Uterus (tissue), 4 donors: ENCODE measurements at places on chromosomes 2 and 18. TPM values are rescaled to one million over a fixed set of nuclear protein-coding genes. Genes with fewer than 3 reads are reported as not detected.

GRCh38 chr18:9946831-9947230, 33.0 kb downstream of the VAPA start:
- H3K36me3 ChIP-seq = peaks cover 3% of the 10 kb centered on the region
- H3K4me1 ChIP-seq = no peaks in the 10 kb centered on the region
- no peak overlapping the region for H3K4me3 ChIP-seq

Gene BCL11A
- 8.8 TPM for total RNA-seq

Gene SIX3
- not detected for total RNA-seq

- DNase-seq = no peak
- no peaks in the 10 kb centered on the region for H3K36me3 ChIP-seq
- no peak overlapping the region for H3K4me3 ChIP-seq
Measured at GRCh38 chr2:8581234-8581561, 100.7 kb upstream of the ID2 start.

DNA sequence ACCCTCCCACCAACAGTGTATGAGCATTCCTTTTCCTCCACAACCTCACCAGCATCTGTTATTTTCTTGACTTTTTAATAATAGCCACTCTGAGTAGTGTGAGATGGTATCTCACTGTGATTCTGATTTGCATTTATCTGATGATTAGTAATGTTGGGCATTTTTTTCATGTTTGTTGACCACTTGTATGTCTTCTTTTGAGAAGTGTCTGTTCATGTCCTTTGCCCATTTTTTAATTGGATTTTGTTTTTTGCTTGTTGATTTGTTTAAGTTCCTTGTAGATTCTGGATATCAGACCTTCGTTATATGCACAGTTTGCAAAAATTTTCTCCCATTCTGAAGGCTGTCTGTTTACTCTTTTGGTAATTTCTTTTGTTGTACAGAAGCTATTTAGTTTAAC, 59.1 kb downstream of the SP100 start:
- no peak overlapping the region for H3K27ac ChIP-seq
- no peaks in the 10 kb centered on the region for H3K36me3 ChIP-seq
- no peaks in the 10 kb centered on the region for H3K4me1 ChIP-seq
- H3K4me3 ChIP-seq = no peak overlapping the region

Gene SIX2
- 0.24 TPM for total RNA-seq

GRCh38 chr2:12106440-12107080, 360.1 kb downstream of the LPIN1 start:
- no peak overlapping the region for H3K27ac ChIP-seq
- no peaks in the 10 kb centered on the region for H3K4me1 ChIP-seq
- H3K36me3 ChIP-seq = no peaks in the 10 kb centered on the region
- H3K27me3 ChIP-seq = no peaks in the 10 kb centered on the region

Gene RNF125
- total RNA-seq = 1.5 TPM

- no peak for DNase-seq
- no peaks in the 10 kb centered on the region for H3K36me3 ChIP-seq
- H3K4me3 ChIP-seq = no peak overlapping the region
- H3K4me1 ChIP-seq = no peaks in the 10 kb centered on the region
- H3K27me3 ChIP-seq = no peaks in the 10 kb centered on the region
- H3K27ac ChIP-seq = no peak overlapping the region
Measured at GRCh38 chr2:61111708-61112107, 46.0 kb downstream of the SANBR start.

DNA sequence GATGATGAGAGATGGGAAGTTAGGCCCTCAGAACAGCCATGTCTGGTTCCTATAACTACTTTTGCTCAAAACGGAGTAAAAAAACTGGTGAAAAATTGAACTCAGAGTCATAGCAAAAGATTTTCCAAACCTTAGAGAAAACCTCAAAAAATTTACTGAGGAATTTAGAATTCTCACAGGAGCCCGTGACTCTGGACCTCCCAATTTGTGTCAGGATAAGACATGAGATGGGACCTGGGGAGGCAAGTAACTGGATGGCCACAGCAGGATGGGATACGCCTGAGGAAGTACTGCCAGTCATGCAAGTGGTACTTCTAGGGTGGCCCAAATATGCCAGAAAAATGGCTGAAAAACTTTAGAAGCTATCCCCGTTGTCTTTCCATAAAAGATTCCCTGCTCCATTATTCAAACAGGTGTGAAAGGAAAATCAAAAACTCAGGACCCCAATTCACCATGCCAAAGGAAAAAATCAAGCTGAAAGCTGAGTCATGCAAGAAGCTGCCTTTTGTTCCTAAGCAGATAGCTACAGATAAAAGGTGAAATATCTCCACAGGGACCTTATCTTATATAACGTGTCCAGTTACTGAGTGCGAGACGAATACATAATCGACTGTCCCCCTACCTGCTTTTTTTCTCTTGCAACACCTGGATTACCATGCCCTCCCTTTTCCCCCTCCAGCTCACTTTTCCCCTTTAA, 34.1 kb upstream of the LIPG start:
- no peak overlapping the region for H3K4me3 ChIP-seq
- H3K27ac ChIP-seq = no peak overlapping the region
- no peaks in the 10 kb centered on the region for H3K4me1 ChIP-seq
- no peaks in the 10 kb centered on the region for H3K27me3 ChIP-seq
- H3K36me3 ChIP-seq = no peaks in the 10 kb centered on the region
- DNase-seq = no peak

DNA sequence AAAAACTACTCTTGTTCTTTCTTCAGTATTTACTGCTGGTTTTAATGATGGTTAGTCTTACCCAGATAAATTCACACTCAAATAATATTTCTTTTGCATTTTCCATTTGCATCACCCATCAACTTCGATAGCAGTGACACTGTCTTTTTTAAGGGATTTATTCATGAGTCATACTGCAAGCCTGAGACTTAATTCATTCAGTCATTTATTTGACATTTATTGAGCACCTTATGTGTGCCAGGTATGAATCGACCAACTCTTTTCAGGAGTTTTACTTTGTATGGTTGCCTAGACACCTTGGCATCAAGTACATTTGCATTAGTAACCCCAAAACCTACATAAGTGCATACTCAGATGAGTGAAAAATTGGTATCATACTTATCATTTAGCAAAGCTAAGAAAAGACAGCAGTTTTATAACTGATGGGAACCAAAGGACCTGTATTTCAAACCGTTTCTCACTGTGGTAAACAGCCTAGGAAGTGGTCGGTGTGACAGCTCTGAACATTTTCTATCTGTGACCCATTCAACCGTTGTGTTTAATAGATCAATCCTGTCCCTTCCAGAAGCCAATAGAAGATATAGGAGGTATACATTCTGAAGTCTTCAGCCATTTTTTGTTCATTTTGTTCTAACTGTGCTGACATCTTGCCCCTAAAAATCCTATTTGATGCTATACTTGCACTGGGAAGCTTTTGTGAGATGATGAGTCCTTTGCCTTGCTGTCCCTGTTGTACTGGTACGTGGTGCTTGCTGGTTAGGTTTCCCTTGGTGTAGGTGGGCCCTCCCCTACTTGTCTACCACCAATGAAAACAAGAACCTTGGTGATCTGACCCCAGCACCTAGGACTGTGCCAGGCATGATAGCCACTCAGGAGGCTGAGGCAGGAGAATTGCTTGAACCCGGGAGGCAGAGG, 484.7 kb upstream of the RAB12 start:
- H3K27ac ChIP-seq = no peak overlapping the region
- DNase-seq = no peak
- no peaks in the 10 kb centered on the region for H3K36me3 ChIP-seq
- no peaks in the 10 kb centered on the region for H3K27me3 ChIP-seq

DNA sequence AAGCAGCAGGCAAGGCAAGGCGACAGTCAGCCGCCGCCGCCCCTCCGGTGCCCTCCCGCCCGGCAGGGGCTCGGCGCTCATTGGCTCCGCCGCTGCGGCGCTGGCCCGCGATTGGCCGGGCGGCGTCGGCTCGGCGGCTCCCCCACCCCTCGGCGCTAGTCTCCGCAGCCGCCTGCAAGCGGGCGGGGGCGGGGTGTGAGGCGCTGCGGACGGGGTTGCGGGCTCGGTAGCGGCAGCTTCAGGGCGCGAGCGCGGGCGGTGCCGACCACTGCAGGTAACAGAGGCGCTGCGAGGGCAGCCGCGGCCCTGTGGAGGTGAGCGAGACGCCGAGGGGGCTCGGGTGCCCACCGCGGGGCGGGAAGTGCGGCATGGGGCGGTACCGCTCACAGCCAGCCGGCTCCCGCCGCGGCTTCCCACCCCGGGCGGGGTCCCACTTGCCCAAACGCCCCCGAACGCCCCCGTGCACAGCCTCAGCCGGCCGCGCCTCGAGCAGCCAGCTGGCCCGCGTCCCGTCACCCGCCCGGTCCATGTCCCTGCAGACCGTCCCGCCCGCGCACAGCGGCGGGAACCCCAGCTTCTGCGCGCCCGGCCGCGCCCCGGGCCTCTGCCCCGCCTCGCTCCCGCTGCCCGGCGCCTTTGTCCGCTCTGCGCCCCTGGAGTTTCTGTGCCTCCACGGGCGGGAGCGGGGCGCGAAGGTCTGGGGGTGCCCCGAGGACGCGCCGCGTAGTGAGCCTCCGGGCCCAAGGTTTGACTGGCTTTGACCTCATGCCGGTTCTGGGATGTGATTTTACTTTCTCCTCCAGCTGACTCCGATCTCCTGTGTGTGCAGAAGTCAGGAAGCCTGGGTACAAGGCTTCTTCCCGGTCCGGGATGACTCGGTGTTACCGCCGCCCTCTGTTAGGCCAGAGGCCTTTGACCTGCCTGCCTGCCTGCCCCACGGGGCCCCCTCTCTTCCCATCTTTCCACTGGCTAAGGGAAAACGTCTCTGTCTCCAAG, at the start of gene SANBR:
Gene SANBR, plus strand, starts transcription at position 158 of the 996 bp plus-strand sequence. CDS start 4,480 bp downstream, outside the sequence.
- H3K4me3 ChIP-seq = peak within 1 kb of the TSS; percentile 46
- H3K27me3 ChIP-seq = no peaks in the 10 kb centered on the region

Gene ABCB6
- 37.6 TPM for total RNA-seq
